Sciatic nerve (tissue), 2 donors: ENCODE measurements at places on chromosomes 6 and 20. TPM values are rescaled to one million over a fixed set of nuclear protein-coding genes. Genes with fewer than 3 reads are reported as not detected.

DNA sequence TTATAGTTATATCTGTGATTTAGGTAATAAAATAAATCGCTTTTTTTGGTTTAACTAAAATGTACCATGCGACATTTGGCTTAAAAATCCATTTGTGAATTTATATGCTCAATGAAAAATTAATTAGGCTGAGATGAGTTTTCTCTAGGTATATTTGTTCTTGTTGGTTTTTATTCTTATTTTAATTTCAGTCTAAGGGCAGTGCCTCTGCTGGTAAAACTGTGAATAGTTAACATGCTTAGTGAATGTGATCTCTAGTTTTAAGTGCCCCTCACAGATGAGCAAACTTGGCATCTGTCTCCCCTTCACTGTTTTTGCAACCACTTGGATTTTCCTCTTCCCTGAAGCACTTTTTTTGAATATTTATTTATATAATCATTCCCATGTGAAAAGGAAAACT lies 822.7 kb downstream of the GRIK2 start:
- DNase-seq = no peak

The ZSCAN31 gene
- total RNA-seq = 17.4 TPM

GRCh38 chr6:46961711-46962110 lies 40.0 kb upstream of the ADGRF5 start:
- no peak for DNase-seq

The CYP21A2 gene
- 6.1 TPM for total RNA-seq

DNA sequence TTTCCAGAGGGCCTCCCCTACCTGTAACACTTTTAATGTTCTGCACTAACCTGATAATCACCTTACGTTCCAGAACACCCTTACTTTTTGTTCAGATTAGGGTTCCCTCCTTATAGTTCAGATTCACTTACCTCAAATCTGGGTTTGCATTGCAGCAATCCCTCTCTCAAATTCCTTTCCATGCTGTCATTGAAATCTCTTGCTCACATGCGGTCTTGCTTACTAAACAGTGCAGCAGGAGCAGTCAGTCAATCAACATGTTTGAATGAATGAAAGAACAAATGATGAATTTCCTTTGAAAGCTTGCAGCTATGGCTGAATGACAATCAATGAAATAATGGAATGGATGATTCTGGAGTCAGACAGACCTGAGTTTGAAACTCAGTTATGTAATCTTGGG lies 200.1 kb downstream of the HIVEP2 start:
- no peak for DNase-seq

The PBOV1 gene
- not detected for total RNA-seq

- no peak for DNase-seq
Observed at GRCh38 chr6:149888659-149889058, 9.3 kb downstream of the RAET1E start.

GRCh38 chr20:33627577-33628216 lies 34.4 kb upstream of the C20orf144 start:
- DNase-seq = no peak

- DNase-seq = no peak
Observed at GRCh38 chr20:38172408-38172807, 7.3 kb upstream of the TGM2 start.

DNA sequence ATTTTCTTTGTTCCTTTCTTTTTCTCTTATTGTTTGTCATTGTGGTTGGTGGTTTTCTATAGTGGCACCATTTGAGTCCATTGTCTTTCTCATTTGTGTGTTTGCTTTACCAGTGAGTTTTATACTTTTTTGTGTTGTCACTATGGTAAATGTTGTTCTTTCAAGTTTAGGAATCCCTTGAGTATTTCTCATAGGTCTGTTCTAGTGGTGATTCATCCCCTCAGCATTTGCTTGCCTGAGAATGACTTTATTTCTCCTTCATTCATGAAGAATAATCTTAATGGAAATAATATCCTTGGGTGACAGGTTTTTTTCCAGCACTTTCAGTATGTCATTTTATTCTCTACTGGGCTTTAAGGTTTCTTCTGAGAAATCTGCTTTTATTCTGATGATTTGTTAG lies 209.2 kb upstream of the ASCC3 start:
- no peak for DNase-seq

DNA sequence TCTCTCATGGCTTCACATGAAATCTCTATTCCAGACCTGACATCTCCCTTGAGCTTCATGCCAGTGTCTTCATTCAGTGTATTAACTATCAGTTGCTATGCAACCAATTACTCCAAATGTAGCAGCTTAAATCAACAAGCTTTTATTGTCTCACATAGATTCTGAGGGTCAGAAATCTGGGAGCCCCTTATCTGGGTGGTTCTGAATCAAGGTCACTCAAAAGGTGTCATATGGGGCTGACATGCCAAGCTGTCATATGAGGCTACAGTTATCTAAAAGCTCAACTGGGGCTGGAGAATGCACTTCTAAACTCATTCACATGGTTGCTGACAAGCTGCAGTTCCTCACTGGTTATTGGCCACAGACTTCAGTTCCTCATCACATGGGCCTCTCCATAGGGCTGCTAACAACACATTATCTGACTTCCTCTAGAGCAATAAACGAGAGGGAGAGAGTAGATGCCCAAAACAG lies 7.3 kb upstream of the CGA start:
- DNase-seq = no peak

DNA sequence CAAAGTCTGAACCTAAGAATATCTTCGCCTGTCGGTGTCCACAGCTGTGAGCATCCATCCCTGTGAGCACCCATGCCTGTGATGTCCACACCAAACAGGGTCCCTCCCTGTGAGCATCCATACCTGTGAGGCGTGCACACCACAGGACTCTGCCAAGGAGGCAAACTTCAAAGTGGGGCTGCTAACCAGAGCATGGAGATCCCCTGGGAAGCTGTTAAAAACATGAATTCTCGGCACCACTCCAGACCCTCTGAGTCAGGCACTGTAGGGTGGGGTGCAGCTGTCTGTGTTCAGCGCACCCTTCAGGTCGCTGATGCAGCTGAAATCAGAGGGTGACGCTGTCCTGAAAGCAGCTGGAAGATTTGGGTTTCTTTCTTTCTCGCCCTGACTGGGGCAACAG lies 85.4 kb upstream of the NXT1 start:
- no peak for DNase-seq

GRCh38 chr6:39104528-39104927 lies 10.5 kb downstream of the SAYSD1 start:
- no peak for DNase-seq
